ENCODE measurements at places on chromosomes 12 and 14.

- DNase-seq: no peak
Observed at GRCh38 chr14:102590667-102591099, 1.8 kb upstream of the RCOR1 start.

- DNase-seq: no peak
Observed at GRCh38 chr12:120121766-120122293, 5.3 kb upstream of the RAB35 start.

DNA sequence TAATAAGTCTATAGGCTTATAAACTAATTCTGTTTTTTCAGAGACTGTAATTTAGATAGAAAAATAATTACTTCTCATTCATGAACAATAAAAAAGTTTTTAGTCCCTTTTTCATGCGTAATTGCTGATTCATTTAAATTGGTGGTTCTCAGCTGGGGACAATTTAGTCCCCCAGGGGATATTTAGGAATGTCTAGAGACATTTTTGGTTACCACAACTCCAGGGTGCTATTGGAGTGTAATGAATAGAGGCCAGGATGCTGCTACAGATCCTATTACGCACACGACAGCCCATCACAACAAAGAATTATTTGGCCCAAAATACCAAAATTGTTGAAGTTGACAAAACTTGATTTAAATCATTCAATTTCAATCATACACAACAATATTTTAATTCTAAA is 22.8 kb upstream of the VCPKMT start:
- DNase-seq: no peak

DNA sequence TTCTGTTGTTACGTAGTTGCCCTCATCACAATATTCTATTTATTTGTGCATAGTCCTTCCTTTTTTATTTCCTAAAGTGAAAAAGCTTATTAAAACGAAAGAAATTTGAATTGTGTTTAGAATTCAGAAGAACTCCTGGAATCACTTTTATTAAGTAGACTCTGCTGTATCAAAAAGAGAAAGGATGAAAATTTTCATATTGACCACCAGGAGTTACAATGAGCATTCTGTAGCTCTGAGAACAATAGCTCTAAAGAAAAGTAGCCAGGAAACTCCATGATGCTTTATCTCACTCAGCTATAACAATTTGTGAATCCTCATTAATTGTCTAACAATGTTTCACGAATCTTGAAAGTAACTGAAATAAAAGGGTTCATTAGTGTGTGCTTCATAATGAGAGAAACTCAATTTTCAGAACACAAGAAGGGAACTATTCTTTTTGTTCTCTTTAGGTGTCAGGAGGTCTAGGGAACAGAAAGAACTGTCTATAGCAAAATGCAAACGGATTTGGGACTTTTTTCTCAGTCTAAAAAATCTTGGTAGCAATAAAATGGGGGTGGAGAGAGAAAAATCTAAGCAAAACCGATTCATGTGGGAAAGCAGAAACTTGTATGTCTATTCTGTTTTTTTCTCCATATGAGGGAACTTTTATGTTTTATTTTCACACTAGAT is 19.3 kb downstream of the ASCL1 start:
- DNase-seq: no peak

GRCh38 chr12:131774576-131775391 is 53.4 kb upstream of the MMP17 start:
- no peak for DNase-seq

DNA sequence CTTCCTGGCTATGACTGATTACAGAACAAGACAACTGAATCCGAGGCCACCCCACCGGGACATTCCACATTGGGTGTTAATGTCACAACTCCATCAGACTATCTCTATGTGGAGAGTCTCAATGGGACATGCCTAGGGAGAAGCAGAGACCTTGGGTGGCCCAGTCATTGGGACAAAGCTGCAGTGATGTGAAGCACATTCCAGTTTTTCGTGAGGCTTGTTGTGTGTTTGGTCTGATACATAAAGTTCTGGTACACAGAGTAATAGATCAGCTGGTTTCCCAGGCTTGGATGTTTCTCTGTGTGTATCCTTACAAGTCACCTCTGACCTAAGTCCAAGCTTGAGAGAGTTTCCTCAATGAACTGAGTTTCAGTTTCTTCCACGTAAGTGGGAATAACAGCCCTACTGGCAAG is 42.3 kb downstream of the CPM start:
- DNase-seq: no peak

GRCh38 chr14:35687335-35687939 is 121.7 kb downstream of the RALGAPA1 start:
- DNase-seq: peak; percentile 36

DNA sequence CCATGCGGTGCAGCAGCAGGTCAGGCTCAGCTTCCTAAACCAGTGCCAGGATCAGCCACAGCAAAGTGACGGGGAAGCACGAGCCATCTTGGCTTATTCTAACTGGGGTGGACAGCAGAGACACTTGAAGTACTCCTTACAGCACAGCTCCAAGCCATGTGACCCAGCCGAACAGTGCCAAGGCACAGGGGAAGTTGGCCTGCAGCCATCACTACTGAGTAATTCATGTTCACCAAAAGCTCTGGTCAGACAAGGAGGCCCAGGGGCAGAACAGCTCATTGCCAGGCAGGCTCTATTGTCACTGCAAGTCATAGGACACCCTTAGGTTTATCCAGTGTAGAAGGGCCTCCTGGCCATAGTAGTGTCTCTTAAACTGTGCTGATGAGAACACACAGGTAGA is 23.4 kb upstream of the SLC35F4 start:
- no peak for DNase-seq

DNA sequence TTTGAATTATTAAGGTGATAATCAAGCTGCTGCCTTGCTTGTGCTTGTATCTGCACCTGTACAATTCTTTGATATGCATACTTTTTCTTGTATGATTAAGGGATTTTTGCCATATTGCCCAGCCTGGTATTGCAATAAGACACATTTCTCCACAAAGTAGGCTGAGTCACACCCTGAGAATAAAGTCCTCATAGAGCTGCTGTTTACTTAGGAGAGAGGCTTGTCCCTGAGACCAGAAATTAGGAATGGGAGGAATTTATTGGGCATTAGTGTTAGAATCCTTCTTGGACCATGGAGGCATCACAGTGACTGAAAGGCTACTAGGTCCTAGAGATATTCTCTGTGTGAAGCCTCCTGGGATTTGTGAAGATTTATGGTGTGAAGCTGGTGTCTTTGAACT is 506.8 kb upstream of the FBXO33 start:
- no peak for DNase-seq

DNA sequence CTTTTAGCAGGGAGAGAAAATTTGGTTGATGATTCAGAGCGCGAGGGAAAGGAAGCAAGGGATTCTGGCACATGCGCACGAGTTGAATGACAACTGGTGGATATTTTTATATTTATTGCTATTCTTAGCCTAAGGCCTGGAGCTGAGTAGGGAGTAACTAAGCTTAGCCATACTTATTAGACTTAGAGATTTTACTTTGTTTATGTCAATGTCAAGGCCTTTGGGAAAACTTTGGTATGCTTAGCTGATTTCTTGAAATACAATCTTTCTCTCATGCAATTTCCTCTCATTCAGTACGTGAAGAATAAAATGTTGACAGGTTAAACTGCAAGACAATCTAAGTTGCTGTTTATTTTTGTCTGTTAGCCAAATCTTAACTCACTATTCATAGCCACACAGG is 101.1 kb downstream of the CRADD start:
- DNase-seq: no peak

GRCh38 chr14:68877993-68878575 is 85.2 kb upstream of the ZFP36L1 start:
- DNase-seq: no peak

DNA sequence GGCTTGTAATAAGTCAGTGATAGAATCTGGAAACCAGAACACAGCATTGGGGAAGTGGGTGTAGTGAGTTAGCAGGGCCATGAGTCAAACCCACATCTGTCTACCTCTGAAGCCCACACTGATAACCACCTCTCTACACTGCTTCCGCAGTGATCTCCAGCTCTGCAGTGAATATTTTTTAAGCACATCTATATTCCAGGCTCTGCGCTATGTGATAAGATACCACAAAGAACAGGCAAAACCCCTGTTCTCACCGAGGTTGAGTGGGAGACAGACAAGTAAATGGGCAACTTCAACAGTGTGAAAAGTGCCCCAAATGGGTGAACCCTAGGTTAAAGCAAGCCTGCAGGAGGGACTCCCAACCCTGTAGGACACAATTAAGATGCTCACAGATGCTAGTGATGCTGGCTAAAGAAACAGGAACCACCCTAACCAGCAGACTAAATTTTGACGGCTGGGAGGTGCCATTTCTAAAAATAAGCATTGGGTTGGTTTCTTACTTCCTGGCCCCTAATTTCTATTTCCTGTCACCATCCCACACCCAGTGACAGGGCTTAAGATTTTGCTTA is 375.0 kb downstream of the DPF3 start:
- DNase-seq: no peak

DNA sequence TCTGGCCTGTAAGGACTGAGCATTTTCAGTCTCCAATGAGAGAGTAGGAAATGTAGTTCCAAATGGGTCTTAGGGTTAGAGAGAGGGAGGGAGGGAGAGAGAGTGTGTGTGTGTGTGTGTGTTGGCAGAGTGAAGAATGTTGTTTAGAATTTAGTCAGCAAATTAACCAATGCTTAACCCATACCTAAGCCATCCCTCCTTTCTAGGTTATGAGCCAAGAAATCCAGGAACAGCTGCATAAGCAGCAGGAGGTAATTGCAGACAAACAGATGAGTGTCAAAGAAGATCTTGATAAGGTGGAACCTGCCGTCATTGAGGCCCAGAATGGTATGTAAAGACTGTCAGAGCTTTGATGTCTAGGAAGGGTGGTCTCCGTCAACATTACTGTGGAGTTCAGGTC is 56.9 kb downstream of the HSP90AA1 start:
- DNase-seq: no peak

DNA sequence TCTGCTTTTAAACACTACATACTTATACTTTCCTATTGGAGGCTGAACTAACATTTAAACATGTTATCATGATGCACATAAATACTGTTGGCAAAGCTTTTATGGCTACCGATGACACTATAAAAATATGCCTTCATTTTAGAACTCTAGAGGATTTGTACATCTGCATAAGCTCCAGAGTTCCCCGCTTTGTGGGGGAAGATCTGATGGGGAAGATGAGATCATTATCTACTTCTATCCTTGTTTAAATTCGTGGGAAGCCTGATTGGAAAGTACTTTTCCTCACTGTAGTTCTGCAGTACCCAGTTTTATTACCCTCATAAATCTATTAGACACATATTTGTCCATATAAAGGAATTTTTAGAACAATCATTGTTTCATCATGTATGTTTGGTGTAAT is 299.6 kb upstream of the ATP2B1 start:
- DNase-seq: no peak

DNA sequence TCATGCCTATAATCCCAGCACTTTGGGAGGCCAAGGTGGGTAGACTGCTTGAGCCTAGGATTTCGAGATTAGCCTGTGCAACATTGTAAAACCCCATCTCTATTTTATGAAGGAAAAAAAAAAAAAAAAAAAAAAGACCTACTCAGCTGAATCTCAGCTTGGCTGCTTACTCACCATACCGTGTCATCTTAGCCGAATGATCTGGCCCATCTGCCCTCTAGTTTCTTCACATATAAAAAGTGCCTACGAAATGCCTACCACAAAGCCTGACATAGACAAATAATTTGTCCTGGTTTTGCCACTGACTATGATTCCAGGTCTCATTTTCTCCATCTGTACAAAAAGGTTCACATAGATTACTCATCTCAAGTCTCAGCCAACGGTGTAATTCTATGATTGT is 10.1 kb downstream of the DIABLO start:
- DNase-seq: no peak

DNA sequence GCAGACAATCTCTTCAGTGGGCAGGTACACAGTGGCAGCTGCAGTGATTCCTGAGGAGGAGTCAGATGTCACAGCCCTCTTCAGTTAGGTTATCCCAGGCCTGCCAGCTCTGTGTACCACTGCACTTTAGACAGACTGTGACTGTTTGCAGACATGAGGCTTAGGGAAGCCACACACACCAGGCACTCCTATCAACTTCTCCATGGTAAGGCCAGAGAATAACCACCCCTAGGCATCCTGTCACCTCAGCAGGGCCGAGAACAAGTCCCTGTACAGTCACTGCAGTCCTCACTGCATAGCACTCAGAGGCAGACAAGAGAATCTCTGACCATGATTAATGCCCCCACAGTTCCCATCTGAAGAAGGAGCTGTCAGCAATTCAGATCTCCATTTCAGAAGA is 296.5 kb downstream of the GALC start:
- no peak for DNase-seq

GRCh38 chr12:110351119-110351518 is 52.4 kb downstream of the ANAPC7 start:
- no peak for DNase-seq

DNA sequence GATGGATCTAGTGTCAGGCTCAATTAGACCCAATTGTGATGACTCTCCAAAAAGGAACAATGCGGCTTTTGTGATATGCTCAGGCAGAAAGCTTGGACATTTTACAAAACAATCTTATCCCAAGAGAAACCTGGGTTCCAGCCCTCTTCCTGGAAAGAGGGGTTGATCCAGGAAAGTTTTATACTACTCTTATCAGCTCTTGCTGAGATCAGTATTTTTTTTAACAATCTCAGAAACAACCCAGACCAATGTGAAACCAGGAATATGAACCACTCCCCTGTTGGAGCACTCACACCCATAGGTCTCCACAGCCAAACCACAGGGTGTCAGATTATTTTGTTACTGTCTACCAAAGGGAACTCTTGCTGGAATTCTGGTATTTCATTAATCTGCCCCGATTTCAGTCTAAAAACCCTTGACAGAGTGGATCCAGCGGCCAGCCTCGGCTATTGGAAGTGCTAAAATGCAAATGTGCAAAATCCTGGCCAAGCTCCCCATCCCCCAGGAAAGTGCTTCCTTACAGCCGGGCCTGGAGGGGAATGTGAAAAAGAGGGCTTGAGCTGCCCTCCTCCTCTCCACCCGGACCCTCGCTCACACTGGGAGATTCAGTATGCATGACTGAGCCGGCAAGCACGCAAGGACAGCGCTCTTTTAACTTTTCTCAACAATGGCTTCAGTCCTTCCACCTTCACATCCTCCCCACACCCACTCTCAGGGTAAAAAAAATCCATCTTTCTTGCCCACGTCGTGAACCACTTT is 4.0 kb downstream of the FBXL14 start:
- DNase-seq: no peak

- no peak for DNase-seq
Observed at GRCh38 chr14:91367173-91368171, 50.1 kb downstream of the CCDC88C start.

DNA sequence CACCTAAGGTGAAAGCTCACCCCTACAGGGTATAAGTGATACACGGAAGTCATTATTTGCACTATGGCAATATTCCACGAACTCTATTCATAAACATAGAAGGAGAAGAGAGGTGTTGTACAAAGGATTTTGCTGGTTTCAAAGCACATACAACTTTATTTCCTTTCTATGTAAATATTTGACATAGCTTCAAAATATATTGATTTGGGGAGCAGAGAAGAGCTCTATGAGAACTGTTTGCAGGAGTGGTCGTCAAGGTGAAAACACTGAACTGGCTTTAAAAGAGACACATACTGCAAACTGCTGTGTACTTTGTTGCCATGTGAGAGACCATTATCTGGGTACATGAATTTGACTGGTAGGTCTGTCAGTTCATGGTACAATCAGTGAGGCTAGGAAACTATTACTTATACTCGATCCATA is 16.7 kb downstream of the CNIH1 start:
- DNase-seq: no peak

All from smooth muscle cell of the brain vasculature (primary cell).